ENCODE measurements at places on chromosomes 3 and 15.

GRCh38 chr3:173789530-173790162 is 392.1 kb downstream of the NLGN1 start:
- DNase-seq = no peak

DNA sequence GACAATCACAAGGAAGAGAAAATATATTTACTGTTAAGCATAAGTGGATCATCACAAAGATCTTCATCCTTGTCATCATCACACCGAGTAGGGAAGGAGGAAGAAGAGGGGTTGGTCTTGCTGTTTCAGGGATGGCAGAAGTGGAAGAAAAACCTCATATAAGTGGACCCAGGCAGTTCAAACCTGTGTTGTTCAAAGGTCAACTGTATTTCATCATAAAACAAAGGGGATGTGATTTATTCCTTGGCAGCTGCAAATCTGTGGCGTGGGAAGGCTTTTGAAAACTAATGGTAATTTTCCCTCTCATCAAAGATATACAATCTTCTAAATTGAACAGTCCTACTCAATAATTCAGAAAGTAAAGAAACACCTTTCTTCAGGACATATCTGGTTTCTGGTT is 129.9 kb upstream of the ABI3BP start:
- DNase-seq = no peak

- no peak for DNase-seq
These were observed 33.8 kb downstream of the FMN1 start for GRCh38 chr15:33160581-33161165.

GRCh38 chr15:41567862-41568261 is 8.8 kb downstream of the TYRO3 start:
- DNase-seq = no peak

GRCh38 chr15:76636059-76636458 is 269.1 kb downstream of the SCAPER start:
- DNase-seq = no peak

- DNase-seq = no peak
These were observed 231.8 kb downstream of the RBMS3 start for GRCh38 chr3:29512641-29513040.

- DNase-seq = no peak
These were observed 65.3 kb downstream of the IGF2BP2 start for GRCh38 chr3:185759512-185759911.

DNA sequence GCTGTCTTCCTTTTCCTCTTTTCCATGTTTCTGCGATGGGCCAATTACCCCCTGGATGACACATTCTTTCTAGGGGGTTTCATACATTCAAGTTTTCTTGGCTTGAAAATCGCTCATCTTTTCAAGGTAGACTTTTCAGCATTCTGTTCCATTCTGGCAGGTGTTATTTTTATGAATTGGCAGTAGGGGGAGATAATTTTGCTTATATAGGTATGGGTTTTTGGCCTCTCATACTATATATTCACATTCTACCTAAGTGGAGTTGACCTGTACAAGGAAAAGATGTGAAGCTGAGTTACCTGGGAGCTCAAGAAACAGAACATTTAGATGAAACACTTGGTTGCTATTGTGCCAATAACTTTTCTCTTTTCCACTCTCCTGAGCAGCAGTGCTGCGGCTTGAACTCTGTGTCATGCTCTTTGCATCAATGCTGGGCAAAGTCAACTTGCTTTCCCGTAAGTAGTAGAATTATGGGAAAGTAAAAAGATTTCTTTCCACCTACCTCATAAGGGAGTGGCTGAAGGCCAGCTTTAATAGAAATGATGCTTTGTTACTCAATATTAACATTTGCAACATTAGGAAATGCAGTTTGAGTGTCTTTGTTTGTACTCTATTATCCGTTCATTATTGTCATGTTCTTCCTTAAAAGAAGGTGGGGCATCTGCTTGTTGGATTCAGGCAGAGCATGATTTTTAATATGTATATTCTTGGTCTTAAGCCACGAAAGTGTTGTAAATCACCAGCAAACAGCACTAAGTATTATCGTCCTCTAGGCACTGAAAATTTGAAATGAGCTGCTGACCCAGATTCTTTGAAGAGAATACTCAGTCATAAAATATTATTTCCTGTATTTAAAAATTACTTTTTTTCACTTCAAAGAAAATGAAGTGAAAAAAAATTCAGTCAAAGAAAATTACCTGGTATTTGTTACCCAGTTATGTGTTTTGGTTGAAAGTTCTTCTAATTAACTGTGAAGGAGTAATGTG is 27.7 kb upstream of the MFSD1 start:
- no peak for DNase-seq

- no peak for DNase-seq
These were observed 71.4 kb downstream of the ISG20 start for GRCh38 chr15:88710027-88710715.

Measured in naive thymus-derived CD4-positive, alpha-beta T cell (primary cell).